ENCODE measurements at places on chromosomes 4 and X.

GRCh38 chr4:129526812-129527211 is 430.9 kb downstream of the C4orf33 start:
- DNase-seq, result no peak

DNA sequence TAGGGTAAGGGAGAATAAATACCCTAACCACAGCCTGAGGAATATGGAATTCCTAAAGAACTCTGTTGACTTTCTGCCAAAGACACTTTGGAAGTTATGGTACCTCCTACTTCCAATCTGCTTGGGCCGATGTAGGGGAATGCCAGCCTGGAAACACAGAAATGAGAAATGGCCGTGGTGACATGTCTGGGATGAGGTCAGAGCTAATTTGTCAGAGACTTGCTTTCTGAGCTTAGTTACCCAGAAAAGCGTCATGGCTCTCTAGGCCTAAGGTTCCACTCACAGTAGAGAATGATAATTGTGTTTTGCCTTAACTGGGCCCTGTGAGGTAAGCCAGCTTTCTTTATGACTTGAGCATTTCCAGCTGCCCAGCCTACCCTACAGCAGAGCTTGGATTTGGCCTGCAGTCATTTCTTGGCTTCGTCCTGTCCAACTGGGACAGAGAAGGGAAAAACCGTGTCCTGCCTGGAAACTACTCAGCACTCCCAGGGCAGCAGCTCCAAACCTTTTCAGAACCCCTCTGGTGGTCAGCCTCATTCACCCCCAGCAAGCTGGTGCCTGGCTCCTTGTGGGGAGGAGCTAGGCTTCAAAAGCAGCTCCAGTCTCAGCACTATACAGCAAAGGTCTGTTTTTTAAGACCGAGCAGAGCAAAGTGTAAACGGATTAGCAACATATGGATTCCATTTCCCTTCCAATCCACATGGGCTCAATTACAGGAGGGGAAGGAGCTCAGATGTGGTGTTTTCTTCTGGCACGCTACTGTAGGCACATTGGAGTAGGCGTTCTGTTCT is 92.3 kb downstream of the RLIM start:
- DNase-seq, result no peak

DNA sequence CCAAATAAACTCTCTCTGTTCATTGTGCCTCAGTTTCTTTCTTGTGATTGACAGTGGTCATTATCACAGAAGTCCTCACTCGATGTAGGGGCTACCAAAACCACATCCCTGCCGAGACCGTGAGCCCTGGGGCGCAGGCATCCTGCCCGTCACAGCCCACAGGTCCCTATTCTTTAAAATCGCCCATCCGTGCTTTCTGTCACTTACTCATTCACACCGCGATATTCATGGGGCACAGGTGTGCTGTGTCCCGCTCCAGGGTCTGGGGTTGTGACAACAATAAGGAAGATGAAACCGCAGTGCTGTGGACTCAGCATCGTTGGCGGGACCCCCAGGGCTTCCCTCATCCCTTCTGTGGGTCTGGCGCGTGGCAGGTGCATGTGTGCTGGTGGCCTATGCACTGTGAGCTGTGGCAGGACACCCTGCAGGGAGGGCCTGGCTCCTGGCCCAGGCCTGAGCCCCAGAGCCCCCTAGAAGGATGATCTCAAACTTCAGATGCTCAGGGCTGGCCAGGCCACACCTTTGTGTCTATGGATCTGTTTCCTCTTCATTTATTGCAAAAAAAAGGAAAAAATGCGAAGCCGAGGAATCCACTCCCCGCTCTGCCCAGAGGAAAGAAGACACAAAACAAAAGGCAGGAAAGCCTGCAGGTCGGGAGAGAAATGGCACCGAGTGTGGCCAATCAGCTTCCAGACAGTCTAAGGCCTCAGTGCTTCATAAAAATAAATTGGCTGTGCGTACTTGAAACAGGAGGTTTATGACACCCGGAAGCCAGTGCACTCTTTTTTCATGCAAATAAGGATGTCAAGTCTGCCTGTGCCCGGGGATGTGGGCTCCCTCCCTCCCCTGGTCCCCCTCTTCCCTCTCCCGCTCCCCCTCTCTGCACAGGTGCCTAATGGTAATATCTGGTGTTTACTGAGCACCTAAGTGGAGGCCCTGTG is 109.5 kb upstream of the ADRA2C start:
- no peak for DNase-seq

DNA sequence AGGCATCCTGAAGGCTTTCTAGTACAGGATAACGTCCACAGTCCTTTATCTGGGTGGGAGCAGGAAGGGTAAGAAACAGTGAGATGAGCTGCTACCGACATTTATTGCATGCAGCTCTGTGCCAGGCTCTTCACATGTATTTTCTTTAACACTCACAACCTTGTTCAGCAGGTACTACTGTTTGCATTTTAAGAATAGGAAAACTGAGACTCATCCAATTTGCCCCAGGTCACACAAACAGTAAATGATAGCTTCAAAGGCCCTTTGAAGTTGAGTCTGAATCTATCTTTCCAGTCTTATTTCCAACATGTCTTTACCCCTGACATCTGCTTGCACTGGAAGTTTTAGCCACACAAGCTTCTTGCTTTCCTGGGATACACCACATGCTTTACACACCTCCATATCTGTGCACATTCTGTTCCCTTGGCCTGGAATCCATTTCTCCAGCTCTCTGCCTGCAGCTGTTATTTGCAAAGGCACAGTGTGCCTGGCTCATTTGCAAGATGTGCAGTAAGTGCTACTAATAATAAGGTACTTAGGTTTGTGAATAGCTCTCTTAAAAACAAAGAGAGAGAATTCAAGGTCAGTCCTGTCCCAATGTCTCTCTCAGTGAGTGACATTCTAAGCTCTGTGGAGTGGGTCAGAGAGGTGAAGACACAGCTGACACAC is 61.2 kb downstream of the METTL14 start:
- no peak for DNase-seq

DNA sequence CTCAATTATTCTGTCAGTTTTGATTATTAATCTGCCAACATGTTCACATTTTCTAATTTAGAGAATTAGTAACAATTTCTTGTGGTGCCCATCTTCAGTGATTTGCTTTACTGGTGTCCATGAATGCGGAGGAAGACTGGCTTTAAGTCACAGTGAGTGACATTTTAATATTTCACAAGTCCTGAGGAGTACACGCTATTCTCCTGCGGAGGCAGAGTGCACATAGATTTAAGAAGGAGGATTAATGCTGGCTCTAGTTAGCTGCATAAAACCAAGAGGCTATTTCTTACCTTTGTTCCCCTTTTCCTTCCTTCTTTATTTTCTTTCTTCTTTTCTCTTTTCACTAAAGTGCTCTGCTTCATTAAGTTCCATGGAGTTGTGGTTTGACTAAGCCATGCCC is 495.2 kb upstream of the IGFBP7 start:
- no peak for DNase-seq

- DNase-seq, result no peak
These were observed 565.7 kb downstream of the PPARGC1A start for GRCh38 chr4:23324021-23324690.

- DNase-seq, result no peak
These were observed 109.0 kb upstream of the AADAT start for GRCh38 chr4:170198747-170199146.

DNA sequence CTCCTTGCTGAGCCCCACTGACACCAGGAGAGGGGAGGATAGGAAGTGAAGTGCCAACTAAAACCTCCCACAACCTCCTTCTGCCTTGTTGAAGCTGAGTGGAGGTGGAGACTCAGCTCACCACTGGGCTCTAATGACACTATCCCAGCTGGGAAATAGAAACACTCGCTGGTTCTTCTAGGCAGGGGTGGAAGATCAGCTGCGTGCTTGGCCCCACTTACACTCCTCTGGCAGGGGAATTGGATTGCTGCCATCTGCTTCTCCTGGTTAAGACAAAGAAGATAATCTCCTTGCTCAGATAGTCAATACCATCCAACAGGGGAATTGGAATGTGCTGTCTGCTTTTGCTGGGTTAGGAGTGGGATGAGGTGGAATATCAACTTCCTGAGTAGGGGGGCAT is 392.5 kb downstream of the ZNF674 start:
- DNase-seq, result no peak

DNA sequence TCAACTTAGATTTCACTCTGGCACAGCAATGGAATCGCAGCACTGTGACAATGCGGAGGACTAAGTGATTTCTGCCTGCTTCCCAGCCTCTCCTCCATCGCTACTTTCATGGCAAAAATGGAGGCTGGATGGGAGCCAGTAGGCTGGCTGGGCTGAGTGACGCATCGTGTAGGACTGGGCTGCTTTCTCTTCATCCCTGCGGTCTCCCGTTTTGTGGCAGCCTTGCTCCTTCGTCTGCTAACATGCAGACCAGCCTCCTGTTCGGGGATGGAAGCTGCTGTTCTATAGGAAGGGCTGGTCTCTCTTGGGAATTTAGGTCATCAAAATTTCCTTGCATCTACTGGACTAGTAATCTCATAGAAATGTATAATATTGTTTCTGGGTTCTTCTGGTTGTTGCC is 15.8 kb upstream of the RGS12 start:
- DNase-seq, result no peak

- no peak for DNase-seq
These were observed 2.8 kb downstream of the PSAPL1 start for GRCh38 chr4:7431696-7432530.

- DNase-seq, result no peak
These were observed 1025.5 kb downstream of the RPA4 start for GRCh38 chrX:97909245-97909644.

DNA sequence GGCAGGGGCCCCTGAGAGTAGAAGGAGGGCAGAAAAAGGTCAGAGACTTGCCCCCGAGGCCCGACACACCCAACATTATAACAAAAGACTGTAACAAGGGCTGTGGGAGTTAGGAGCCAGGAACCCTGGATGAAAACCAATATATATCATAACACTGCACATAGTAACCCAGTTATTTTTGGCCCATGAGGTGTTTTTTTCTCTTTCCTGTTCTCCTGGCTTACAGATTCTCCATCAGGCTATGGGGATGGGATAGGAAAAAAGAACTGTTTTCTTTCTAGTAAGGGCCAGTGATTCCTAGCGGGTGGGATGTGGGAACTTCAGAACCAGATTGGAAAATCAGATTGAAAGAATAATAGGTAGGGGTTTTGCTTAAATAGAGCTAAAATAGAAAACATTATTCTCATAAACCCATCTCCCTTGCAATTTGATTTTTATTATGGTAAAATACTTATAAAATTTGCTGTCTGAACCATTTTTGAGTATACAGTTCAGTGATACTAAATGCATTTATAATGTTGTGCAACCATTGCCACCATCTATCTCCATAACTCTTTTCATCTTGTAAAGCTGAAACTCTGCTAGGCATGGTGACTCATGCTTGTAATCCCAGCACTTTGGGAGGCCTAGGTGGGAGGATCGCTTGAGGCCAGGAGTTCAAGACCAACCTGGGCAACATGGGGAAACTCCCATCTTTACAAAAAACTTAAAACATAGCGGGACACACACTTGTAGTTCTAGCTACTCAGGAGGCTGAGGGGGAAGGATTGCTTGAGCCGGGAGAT is 33.5 kb downstream of the SNX25 start:
- no peak for DNase-seq

GRCh38 chr4:140811429-140811828 is 55.2 kb upstream of the TBC1D9 start:
- DNase-seq, result no peak

DNA sequence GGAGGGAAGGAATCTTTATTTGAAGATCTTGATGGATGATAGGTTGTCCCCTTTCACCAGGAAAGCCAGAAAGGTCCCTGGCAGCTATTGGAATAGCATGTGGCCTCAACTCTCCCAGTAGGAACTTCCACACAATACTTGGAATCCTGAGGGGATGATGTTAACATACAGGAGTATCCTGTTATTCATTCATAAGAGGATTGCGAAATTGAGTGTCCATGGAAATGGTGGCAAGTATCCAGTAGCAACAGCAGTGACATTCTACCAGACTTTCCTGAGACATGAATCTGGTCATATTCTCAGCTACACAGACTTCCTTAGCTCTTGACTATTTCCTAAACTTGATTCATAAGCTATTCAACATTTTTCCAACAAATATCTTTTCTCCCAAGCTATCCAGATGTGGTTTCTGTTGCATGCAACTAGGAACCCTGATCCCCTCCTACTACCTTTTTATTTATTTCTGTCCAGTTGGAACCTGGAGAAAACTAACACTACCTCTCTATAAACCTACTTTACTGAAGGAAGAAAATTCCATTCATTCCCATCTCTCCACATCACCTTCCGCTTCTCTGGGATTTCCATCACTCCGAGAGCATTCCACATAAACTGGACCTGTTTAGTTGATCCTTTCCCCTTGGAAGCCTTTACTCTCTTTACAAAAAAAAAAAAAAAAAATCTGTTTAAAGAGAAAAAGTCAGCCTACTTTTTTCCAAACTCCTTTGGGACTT is 101.8 kb downstream of the ANXA5 start:
- no peak for DNase-seq

GRCh38 chrX:2410279-2411020 is 90.3 kb downstream of the DHRSX start:
- DNase-seq, result no peak

- DNase-seq, result no peak
These were observed 348.5 kb downstream of the MID1IP1 start for GRCh38 chrX:39149761-39150160.

DNA sequence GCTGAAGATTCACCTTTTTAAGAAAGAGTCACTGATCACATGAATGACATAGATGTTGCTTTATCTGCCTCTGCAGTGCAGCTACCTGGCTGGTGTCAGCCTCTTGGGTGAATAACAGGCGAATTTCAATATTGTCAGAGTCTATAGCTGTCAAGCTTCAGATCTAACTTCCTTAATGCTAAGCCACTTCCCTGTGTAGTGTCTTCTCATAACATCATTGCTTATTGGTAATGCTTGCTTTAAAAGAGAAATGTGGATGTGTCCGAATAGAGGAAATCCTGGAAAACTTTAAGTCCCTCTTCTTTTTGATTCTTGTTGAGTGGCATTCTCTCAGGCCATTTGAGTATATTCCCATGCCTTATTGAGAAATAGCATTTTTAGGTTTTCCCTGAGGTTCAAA is 7.3 kb upstream of the IGFBP7 start:
- no peak for DNase-seq

- DNase-seq, result no peak
These were observed 477.2 kb upstream of the INTU start for GRCh38 chr4:127155555-127155954.

DNA sequence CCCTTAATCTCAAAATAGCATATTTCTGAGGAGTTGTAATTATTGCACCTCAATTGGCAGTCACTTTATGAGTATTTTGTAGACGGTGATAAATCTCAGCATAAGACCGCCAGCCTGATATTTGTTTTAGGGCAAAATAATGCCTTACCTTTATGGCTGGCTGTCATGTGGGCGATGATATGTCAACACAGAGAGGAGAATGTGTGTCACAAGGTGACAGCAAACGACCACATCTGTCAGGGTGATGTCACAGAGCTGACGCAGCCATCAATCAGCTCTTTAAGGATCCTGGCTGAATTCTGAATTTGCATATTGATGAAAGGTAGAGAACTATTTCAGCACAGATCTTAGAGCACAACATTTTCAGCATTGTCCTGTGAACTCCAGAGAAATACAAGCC is 209.7 kb downstream of the CEP135 start:
- peak; percentile 8 for DNase-seq

DNA sequence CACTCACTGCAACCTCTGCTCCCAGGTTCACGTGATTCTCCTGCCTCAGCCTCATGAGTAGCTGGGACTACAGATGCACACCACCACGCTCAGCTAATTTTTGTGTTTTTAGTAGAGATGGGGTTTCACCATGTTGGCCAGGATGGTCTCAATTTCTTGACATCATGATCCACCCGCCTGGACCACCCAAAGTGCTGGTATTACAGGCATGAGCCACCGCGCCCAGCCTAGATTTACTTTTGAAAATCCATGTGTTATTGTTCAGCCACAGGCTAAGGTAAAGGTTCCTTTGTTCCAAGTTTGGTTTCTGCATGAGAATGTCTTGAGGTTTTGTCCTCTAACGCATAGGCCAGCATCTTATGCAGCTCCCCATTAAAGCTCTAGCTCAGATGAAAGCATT is 371.6 kb downstream of the DMD start:
- DNase-seq, result no peak
